Stimulated activated CD4-positive, alpha-beta T cell treated with anti-CD3 and anti-CD28 coated beads, Interleukin-1b, Interleukin-23, amount 100 ng/mL, for 48 hours (primary cell): ENCODE measurements at places on chromosomes 4 and X.

DNA sequence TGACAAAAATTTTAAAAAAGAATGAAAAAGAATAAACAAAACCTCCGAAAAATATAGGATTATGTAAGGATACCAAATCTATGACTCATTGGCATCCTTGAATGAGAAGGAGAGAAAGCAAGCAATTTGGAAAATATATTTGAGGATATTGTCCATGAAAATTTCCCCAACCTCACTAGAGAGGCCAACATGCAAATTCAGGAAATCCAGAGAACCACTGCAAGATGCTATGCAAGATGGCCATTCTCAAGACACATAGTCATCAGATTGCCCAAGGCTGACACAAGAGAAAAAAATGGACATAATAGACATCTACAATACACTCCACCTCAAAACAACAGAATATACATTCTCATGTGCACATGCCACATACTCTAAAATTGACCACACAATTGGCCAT, 135.9 kb upstream of the SPANXB1 start:
- DNase-seq = no peak

DNA sequence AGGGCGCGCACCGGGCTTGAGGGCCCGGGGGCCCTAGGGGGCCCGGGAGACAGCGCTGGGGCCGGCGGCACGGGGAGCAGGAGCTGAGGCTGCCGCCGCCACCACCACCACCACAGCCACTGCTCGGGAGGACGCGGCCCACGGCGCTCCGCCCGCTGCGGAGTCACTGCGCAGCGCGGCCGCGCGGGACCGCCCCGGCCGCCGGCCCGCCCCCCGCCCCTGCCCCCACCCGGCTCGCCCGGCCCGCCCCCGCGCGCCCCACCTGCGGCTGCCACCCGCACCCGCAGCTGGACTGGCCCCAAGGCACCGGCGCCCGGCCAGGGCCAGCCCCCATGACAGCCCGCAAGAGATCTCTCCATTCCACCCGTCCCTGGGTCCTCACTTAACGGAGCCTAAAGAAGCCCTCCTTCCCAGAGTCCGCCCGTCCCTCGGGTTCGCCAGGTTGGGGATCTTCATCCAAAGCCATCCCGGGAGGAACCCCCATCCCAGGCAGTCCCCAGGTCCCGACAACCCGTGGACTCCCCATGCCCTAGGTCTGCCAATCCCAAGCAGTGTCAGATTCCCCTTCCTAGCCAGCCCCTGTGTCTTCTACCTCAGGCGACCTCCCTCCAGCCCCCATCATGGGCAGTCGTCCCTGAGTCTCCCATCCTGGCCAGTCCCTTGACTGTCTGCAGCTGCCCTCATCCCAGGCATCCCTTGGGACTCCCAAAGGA, 40.0 kb upstream of the IQSEC2 start:
- no peak for DNase-seq

GRCh38 chr4:150972592-150972991, 42.5 kb downstream of the LRBA start:
- DNase-seq = no peak

GRCh38 chrX:115362334-115363095, 73.0 kb downstream of the LUZP4 start:
- no peak for DNase-seq

DNA sequence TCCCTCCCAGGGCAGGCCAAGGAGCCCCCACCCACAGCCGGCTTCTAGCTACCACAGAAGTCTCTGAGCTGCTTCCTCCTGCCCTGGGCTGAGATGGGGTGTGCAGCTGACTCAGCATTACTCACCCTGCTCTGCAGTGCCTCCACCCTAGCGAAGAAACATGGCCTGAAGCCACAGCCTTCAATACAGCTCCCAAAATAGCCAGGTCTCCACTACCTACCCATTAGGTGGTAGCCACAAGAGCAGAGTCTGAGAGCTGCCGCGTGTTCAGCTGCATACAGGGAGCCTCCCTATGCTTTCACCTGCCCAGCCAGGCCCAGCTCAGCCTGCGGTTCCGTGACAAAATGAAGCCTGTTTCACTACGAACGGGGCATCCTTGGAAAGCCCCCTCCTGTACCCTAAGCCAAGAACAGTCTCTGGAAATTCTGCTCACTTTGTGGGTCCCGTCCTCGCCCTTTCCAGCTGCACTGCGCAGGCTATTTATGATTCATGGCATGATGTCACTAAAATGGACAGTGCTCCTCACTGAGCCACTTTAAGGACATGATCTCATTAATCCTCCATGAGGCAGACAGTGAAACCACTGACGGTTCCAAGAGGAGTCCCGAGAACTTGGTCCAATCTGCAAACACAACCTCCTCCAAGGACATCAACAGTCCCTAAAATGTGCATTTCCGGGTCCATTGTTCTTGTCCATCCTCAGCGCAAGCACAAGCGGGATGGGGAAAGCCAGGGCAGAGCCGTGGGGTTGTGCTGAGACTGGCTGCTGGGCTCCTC, 20.2 kb downstream of the WDR1 start:
- DNase-seq = peak; percentile 88

GRCh38 chr4:87669373-87669772, 19.3 kb downstream of the DMP1 start:
- DNase-seq = no peak

DNA sequence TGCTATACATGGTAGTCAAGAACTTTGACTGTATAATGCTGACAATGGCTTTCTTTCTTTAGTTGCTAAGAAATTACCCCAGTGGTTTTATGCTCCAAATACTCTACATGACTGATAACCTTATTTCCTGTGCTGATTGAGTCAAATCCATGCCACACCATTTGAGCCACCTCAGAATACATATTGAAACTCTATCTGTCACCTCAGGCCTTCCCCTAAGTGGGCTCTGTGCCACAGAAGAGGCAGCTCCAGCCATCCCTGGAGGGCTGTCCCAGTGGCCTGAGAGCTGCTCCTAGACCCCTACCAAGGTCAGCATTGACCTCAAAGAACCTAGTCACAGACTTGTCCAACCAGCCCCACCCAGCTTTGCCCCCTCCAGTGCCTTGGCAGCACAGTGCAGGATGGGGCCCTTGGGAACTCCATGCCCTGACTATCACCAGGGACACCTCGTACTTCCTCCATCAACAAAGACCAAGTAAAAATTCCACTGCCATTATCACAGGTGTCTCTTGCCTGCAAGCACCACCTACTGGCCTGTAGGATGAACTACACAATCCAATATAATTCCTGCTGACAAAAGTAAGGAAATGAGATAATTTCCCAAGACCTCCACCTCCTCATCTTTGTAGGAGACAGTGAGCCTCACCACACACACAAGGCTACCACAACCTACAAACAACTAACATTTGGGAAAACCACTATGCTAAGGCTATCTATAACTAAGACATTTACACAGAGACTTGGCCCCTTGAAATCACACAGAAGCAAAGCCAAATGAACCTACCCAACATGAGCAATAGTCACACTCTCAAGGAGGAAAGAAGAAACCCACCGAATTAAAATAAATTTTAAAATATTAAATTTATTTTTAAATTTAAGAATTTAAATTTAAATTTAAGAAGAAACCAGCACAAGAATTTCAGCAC, 239.9 kb downstream of the NKX6-1 start:
- DNase-seq = no peak

DNA sequence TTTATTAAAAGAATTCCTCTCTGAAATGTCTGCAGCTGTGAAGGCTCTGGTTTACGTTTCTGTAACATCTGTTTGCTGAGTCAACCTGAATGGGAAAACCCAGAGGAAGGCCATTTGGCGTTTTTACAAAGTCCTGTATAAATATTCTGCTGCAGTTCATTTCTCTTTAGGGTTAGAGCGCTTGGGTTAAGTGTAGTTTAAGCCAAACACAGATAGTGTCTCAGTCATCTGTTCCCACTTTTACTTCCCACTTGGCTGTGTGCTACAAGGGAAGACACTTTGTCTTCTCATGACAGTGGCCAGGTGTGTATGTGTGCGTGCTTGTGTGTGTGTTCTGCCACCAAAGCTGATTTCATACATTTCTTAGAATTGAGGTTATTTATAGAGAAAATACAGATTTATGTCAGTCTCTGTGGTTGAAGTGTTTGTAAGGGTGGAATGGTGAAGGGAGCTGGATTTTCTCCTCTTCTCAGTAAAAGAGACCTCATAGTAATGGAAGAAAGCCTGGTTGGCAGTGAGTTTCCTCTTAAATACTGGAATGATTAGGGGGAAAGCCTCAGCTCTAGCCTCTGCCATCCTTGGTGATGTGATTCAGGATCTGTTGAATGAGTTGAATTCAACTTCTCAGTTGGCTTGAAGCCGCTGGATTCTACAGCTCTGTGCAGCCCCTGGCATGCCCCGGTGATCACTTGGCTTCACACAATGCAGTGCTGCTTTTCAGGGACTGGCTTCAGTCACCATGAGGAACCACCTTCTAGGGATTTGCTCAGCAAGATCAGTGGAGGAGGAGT, 50.6 kb downstream of the JADE1 start:
- no peak for DNase-seq

GRCh38 chrX:38657562-38657961, 96.2 kb downstream of the TSPAN7 start:
- DNase-seq = no peak

- DNase-seq = no peak
Observed at GRCh38 chr4:128623508-128624215, 185.8 kb upstream of the JADE1 start.

GRCh38 chrX:2311501-2311900, 189.3 kb downstream of the DHRSX start:
- no peak for DNase-seq

GRCh38 chr4:165709516-165709915, 163.5 kb upstream of the TLL1 start:
- no peak for DNase-seq

- DNase-seq = no peak
Observed at GRCh38 chr4:70041652-70042286, 8.5 kb upstream of the HTN1 start.

DNA sequence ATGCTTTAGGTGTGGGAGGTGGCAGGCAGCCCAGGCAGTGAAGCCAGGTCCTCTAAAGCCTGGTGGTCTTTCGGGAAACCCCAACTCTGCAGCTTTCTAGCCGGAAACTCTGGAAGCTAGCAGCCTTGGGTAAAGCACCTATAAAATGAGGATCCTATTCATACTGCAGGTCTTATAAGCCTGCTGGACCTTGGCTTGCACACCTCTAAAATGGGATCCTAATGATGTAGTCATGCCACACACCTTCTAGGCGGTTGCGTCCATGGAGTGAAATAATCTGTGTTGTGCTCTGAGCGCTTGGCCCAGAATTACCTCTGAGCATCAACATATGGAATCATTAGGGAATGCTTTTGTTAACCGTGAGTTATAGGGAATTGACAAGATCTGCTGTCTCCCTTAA, 36.0 kb upstream of the STS start:
- no peak for DNase-seq

GRCh38 chrX:42946544-42947194, 168.7 kb upstream of the PPP1R2C start:
- DNase-seq = no peak

DNA sequence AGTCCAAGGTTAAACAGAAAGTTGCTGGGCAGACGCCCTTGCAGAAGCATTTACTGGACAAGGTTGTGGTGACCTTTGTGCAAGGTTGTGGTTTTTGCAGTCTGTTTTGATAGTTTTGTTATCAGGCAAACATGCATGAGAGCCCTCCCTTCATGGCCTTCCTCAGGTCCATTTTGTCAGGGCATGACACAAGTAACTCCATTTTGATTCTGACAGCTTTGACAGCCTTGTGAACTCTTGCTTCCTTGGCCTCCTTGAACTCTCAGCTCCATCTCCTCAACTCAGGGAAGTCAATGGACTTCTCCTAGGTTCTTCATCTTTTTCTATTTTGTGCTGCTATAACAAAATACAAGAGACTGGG, 97.7 kb downstream of the CEP44 start:
- no peak for DNase-seq

DNA sequence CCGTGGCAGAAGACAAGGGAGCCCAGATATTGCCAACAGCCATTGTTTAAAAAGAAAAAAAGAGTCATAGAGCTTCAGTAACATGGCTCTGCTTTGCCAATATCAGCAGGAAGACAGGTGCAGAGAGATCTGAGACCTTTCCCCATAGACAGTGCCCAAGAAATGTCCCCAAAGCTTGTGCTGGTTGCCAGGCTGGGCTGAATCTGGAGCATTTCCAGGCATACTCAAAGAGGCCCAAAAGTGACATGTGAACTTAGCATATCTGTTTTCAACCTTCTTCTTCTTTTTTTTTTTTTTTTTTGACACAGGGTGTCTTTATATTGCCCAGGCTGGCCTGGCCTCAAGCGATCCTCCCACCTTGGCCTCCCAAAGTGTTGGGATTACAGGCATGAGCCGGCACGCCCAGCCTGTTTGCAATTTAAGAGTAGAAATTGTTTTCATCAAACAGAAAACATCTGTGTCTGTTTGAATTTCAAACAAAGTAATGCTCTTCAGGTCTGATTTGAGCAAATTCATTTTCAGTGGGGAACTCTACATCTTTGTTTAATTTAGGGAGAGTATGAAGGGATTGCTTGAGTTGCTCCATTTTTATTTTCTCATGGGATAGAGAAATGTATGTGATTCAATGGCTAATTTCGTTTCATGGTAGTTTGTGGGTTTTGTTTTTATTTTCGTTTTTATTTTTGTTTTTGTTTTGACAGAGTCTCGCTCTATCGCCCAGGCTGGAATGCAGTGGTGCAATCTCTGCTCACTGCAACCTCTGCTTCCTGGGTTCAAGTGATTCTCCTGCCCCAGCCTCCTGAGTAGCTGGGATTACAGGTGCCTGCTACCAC, 56.6 kb upstream of the RBM47 start:
- no peak for DNase-seq

DNA sequence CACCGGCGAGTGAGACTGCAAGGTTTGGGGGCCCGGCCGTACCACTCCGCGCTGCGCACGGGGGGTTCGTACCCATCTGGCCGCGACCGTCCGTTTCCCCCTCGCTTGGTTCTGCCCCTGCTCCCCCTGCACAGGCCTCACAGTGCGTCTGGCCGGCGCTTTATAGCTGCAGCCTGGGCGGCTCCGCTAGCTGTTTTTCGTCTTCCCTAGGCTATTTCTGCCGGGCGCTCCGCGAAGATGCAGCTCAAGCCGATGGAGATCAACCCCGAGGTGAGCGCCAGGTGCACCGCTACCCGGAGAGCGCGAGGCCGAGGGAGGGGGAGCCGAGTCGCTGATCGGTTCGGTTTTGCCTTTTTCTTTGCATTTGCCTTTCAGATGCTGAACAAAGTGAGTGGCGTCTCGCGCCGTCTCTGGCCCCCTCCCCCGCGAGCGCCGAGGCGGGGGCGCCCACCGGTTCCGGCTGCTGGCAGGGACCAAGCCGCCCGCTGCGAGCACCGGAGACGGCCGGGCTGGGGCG, at the start of gene UCHL1:
UCHL1 (plus strand) TSS at position 189 of the 517 bp plus-strand sequence; CDS start at position 238, 49 bp downstream.
- peak; percentile 12 for DNase-seq

GRCh38 chr4:53576676-53577372, 14.5 kb downstream of the LNX1 start:
- no peak for DNase-seq

DNA sequence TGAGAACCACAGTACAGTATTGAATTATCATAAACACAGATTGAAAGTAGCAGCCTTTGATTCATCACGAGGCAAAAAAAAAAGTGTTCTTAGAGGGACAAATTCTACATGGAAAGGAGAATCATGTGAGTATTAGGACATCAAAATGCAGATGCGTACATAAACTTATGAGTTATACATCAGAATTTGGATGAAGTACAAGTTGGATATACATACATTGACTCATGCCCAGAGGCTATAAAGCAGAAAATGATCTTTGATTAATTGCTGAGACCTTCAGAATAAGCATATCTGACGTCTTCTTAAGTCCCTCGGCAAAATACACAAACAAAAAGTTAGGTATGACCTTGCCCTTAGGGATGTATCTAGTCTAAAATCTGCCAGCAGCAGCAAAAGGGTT, 206.4 kb downstream of the LDB2 start:
- DNase-seq = no peak
